ENCODE measurements at places on chromosomes 7 and 10.
A peak's percentile ranks its signal among the peaks of the same experiment; 100 is the strongest.

GRCh38 chr7:24025094-24025493 lies 258.9 kb upstream of the NPY start:
- no peak for DNase-seq

- DNase-seq = no peak
Observed at GRCh38 chr7:149883048-149883438, 9.3 kb downstream of the ATP6V0E2 start.

GRCh38 chr10:122853665-122854313 lies 8.1 kb upstream of the CUZD1 start:
- DNase-seq = no peak

- no peak for DNase-seq
Observed at GRCh38 chr10:120572307-120572706, 115.3 kb downstream of the PLPP4 start.

DNA sequence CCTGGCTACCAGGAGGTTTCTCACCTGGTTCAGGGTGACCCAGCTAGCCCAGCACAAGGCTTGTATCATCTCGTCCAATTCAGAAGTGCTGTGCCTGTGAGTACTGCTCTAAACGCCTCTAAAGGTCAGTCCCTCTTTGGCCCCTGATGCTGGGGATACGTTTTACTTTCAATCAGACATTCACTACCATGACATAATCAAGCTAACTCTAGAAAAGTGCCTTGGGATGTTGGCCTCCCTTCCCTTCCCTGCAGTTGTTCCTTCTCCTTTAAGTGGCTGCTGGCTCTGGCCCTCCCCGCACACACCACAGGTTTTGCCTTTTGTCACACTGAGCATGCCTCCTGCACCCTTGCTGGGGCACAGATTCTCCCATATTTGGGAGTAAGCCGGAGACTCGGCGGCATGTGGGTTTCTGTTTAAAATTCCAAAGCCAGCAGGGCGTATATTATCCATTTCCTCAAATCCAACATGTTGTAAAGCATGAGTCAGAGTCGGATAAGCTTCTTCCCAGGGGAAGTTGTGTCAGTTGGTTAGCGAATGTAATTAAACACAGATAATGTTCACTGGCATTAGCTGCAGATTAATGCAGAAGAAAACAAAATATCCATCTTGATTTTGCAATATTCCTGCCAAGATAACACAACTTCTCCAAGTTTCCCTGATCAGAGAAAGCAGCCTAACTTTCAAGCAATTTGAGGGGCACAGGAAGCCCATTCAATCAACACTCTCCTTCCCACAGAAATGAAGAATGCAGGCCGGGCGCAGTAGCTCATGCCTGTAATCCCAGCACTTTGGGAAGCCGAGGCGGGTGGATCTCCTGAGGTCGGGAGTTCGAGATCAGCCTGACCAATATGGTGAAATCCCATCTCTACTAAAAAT lies 31.8 kb upstream of the VCL start:
- peak; percentile 70 for DNase-seq

DNA sequence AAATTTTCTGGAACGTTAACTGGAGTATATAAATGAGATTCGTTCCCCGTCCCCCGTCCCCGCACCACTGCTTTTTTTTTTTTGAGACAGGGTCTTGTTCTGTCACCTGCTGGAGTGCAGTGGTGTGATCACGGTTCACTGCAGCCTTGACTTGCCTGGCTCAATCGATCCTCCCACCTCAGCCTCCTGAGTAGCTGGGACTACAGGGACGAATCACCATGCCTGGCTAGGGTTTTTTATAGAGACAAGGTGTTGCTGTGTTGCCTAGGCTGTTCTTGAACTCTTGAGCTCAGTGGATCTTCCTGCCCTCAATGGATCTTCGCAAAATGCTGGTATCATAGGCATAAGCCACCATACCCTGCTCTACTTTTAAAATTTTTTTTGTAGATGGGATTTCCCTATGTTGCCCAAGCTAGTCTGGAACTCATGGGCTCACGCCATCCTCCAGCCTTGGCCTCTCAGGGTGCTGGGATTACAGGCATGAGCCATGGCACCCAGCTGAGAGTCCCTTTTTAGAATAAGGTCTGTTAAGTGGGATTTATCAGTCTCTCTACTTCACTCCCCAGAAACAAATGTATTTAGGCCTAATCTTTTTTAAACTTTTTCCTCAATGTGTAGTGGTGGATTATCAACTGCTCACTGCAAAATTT lies 122.9 kb downstream of the LYZL1 start:
- DNase-seq = no peak

DNA sequence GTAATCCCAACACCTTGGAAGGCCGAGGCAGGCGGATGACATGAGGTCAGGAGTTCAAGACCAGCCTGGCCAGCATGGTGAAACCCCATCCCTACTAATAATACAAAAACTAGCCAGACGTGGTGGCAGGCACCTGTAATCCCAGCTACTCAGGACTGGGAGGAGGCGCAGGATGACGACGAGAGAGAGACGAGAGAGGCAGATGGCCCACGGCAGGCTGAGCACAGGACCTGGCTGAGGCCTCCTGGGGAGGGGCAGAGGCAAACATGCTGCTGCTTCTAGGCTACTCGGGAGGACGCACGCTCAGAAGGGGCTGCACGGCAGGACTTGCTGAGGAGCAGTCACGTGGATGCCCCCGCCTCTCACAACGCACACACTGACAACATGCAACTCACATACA lies 22.4 kb downstream of the DIP2C start:
- DNase-seq = peak; percentile 87

- DNase-seq = no peak
Observed at GRCh38 chr7:7793921-7794320, 75.5 kb upstream of the RPA3 start.

GRCh38 chr7:683526-684205 lies 42.8 kb upstream of the DNAAF5 start:
- DNase-seq = no peak

- peak; percentile 94 for DNase-seq
Observed at GRCh38 chr10:98062424-98062823, 32.0 kb upstream of the CRTAC1 start.

DNA sequence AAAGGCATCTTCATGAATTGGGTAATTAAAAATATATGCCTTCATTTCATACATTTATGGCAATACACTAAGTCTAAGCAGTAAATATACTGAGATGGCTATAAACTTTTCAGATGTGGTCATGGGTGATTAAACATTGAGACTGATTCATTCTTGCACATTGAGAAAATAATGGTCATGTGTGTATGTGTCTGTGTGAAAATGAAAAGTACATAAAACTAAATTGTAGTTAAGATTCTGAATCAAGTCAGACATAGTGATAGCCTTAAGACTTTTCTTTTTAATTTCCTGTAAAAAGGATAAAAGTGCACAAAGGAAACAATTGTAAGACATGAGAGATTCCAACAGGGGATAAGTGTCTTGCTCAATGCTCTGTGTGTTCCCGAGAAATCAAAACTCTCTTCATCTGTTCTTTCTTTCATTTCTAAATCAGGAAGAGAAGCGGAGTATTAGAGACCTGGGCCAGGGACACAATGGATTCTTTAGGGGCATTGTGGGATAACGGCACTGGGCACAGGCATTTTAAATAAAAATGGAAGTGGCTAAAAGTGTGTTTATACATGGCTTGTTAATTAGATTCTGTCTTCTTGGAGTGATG lies 69.8 kb upstream of the AGR3 start:
- DNase-seq = no peak

DNA sequence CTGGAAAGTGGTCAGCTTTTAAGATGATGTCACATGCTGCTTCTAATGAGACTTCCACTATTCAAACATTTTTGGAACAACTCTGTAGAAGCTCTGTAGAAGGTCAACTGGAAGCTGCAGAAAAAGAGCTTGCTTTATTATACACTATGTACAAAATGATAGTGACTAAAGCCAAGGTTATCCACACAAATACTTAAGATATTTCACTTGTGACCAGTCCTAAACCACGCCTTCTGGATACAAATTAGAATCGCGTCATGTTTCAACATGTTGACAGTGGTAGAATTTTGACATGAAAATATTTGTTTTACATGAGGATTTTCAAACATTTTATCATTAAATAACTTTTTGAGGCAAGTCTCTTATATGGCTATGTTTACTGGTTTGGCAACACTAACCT lies 499.6 kb upstream of the PHF14 start:
- no peak for DNase-seq

GRCh38 chr10:49599546-49599945 lies 10.6 kb upstream of the SLC18A3 start:
- no peak for DNase-seq

DNA sequence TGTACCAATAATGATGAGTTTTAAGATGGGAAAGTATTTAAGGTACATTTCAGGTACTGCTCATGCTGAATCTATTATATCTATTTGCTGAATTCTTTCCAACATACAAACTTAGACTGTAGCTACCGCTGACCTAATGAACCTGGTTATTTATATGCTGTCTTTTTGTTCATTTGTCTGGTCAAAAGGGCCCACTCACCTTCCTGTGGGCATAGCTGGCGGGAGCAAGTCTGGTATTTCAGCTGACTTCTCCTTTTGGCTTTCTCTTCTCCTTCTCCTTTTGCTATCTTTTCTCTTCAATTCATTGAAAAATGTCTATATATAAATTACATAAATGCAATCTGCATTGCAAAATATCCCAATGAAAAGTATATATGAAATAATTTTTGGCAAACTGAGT lies 9.5 kb downstream of the PLXDC2 start:
- DNase-seq = no peak

GRCh38 chr10:44369296-44369695 lies 15.6 kb downstream of the CXCL12 start:
- no peak for DNase-seq

- peak; percentile 37 for DNase-seq
Observed at GRCh38 chr10:132571650-132572544, 34.3 kb downstream of the INPP5A start.

- no peak for DNase-seq
Observed at GRCh38 chr7:39637400-39637799, 14.0 kb downstream of the RALA start.

DNA sequence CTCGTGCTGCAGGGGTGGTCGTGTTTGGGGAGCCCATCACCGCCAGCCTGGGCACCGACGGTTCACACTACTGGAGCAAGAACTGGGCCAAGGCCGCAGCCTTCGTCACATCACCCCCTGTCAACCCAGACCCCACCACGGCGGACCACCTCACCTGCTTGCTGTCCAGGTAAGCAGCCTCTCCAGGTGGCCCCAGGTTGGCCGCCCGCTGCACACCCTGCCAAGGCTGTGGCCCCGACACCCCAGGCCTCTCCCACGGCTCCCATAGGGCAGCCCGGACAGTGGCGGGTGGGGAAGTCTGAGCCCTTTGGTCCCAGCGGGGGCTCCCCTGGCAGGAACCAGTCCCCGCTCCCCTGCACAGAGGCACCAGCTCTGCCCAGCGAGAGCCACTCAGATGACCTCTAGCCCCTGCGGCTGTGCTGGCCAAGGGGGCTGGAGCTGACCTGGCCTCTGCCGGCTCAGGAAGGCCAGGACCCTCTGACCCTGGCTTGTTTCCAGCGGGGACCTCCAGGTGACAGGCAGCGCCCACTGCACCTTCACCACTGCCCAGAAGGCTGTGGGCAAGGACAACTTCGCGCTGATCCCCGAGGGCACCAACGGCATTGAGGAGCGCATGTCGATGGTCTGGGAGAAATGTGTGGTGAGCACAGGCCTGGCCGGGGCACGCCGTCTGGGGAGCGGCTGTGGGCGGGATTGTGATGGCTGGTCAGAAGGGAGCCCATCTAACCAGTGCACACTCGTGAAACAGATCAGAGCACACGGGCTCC lies 13.8 kb downstream of the DPYSL4 start:
- DNase-seq = no peak

- DNase-seq = no peak
Observed at GRCh38 chr7:156858523-156858922, 34.5 kb downstream of the LMBR1 start.

DNA sequence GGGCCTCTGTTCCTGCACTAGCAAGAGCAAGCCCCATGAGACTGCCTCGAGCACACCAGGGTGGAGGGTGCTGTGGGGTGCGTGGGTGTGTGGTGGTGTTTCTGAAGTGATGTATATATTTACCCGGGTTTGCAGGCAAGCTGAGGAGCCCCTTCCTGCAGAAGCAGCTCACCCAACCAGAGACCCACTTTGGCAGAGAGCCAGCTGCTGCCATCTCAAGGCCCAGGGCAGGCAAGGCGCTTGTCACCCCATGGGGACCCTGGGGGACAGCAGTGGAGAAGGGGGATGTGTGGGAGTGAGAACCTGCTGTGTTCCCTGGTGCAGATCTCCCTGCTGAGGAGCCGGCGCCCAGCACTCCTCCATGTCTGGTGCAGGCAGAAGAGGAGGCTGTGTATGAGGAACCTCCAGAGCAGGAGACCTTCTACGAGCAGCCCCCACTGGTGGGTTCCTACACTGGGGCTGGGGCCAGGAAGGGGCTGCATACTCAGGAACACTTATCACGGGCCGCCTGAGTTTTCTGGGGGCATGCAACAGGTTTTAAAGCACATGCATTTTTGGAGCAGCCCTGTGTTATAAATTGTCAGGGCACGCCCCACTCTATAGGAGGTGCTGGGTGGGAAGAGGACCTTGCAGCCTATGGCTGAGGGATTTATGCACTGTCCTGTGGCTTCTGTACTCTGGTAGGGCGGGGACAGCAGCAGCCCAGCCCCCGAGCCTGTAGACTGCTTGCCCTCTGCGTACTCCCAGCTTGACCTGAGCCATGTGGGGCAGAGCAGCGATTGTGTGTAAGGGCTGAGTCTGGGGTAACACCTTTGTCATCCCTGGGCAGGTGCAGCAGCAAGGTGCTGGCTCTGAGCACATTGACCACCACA lies 5.9 kb downstream of the PGAM2 start:
- no peak for DNase-seq

- DNase-seq = peak; percentile 53
Observed at GRCh38 chr7:110604885-110605284, 486.0 kb upstream of the LRRN3 start.

- DNase-seq = no peak
Observed at GRCh38 chr7:135510592-135511183, 786 bp upstream of the CNOT4 start.

DNA sequence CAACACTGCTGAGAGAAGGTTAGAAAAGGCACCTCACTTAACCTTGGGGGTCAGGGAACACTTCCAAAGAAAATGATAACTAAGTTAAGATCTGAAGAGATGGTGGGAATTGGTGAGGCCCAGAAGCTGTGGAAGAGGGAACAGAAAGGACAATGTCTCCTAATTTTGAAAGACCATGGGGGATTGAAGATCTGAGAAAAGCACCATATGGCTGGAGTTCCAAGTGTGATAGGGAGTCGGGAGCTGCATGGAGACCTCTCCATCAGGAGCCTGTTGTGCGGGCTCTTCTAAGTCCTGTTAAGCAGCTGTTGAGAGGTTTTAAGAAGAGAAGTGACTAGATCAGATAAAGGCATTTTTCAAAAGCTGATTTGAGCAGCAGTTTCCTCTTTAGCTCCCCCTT lies 254.3 kb downstream of the CDK14 start:
- DNase-seq = peak; percentile 82

GRCh38 chr7:85106719-85107118 lies 80.1 kb downstream of the SEMA3D start:
- DNase-seq = no peak

- no peak for DNase-seq
Observed at GRCh38 chr10:18350340-18350739, 210.1 kb downstream of the CACNB2 start.

DNA sequence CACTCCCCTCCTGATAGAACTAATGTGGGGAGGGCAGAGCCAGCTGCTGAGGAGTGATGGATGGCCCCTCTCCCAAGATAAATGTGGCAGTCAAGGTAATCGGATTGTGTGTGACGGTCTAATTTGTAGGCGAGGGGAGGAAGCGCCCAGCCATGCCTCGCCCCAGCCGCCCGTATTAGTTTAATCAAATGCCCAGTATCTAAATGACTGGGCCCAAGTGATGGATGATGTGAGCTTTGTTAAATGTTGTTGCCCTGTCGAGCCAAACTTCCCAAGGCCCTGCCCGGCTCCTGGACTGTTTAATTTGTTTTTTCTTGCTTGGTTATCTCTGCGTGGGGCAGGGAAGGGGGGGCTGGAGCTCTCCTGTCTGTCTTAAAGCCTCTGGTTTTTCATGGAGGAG lies 88.4 kb upstream of the PPIF start:
- peak; percentile 91 for DNase-seq
